ENCODE measurements at places on chromosomes 6 and 20.

DNA sequence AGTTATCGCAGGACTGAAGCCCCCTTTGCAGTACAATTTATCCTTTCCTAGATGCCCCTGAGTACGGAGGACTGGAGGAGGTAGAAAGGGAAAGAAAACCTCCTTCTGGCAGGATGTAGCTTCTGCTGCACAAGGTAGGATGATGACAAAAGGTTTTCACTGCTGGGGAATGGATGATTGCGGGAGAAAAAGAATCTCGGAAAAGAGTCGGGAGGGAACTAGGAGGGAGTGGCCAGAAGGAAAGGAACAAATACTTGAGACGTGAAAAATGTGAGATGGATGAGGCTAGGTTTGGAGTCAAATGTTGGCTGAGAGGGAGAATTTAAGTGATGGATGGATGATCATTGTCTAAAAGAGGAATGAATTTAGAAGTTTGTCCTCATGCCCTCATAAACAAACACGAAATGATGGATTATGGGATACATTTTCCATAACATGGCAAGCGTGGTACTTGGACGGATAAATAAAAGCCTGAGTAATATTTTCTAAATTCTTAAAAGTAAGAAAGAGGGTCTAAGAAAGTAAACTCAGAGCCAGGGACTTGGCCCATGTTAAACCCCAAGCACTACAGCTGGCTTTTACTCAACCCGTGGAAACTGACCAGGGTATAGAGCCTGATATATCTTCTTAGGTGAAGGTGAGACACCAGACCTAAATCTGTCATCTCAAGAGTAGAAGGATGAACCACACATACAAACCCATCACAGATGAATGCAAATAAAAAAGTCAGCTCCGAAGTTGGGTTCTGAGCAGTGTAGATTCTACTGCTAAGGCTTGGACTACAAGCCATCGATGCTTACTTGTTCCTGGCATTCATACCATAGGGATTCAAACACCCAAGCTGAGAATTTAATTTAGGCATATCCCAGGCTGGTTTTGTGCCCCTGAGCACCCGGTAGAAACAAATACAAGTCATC, 72.4 kb downstream of the HFE start:
- no peak for DNase-seq

- no peak for DNase-seq
Observed at GRCh38 chr6:31740397-31741223, 805 bp downstream of the MSH5 start.

- no peak for DNase-seq
Observed at GRCh38 chr20:34629342-34629741, 47.5 kb downstream of the PIGU start.

DNA sequence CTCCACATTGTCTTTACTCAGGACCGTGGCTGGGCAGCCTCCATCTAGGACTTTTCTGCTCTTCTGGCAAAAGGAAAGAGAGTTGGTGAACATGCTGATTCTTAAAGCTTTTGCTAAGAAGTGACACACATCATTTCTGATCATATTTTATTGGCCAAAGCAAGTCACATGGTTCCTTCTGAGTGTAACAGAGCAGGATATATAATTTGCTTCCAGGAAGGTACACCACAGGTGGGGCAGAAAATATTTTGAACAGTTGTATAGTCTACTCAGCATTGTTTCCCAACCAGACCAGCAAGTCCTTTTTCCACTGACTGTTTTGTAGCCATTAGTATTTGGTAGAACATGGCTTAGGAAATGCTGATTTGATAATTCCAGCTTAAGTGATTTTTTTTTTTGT, 73.5 kb downstream of the AKAP7 start:
- DNase-seq: no peak

DNA sequence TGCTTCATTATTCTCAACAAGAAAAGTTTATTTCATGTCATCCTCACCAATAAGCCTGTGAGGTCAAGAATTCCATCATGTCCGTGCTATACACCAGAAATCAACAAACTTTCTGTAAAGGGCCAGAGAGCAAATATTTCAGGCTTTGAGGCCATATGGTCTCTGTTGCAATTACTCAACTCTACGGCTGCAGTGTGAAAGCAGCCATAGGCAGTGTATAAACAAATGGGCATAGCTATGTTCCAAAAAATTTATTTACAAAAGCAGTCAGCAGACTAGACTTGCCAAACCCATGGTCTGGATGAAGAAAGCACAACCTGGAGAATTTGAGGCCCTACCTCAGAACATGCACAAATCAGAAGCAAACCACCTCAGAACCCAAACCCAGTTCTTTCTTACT, 118.5 kb downstream of the PCSK2 start:
- DNase-seq: no peak

- no peak for DNase-seq
Observed at GRCh38 chr20:11852811-11853210, 64.9 kb upstream of the BTBD3 start.

GRCh38 chr20:57308451-57309271, 20.9 kb upstream of the SPO11 start:
- no peak for DNase-seq

DNA sequence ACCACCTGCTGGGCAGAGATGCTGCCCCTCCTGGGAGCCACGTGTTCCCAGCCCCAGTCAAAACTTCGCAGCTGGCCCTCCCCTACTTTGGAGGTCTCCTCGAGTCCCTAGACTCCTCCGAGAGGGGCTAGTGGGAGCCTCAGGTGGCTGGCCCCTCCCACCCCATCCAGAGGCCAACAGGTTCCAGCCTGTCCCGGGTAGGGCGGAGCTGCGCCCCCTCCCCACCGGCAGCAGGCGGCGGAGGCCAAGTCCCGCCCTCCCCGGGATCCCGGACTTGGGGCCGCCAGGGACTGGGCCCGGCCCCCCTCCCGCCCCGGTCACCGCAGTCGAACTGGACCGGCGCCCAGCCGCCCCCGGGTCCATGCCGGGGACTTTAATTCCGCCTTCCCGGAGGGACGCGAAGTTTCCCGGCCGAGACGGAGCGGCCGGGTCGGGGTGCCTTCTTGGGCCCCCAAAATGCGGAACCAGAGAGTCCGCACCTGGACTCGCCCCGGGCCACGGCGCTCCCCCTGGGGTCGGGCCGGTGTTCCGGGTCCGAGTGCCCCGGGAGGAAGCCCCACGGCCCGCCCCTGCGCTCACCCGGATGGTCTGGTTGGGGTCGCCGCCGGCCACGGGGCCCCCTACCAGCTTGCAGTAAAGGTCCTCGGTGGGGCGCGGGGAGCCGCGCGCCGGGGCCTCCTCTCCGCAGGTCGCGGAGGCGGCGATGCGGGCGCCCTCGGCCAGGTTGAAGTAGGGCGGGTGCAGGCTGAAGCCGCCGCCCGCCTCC, 559 bp downstream of the LAMA5 start:
- no peak for DNase-seq

DNA sequence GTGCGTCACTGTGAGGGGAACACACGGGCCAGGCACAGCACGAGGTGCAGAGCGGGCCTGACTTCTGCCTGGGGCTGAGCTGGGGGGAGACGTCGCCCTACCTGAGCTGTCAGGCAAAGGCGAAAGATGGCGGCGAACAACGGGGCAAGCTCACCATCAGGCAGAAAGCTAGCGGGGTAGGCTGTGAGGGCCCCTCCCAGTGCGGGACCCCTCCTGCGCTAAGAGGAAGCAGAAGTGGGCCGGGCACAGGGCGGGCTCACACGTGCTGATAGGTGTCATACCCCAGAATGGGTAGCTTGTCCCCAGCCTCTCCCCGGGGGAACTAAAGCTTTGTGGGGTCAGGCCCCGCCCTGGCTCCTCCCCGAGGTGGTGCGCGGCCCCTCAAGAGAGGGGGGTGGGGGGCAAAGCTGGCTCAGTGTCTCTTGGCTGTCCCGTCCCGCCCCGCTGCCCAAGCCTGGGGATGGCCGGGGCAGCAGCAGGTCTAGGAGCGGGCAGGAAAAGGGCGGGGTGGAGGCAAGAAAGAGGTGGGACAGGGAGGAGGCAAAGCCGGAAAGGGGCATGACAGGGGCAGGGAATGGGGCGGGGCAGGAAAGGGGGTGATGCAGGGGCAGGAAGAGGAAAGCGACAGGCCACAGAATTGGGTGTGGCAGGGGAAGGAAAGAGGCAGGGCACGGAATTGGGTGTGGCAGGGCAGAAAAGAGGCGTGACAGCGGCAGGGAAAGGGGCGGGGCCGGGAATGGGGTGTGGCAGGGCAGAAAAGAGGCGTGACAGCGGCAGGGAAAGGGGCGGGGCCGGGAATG, 14.7 kb downstream of the UCKL1 start:
- DNase-seq: peak; percentile 51

DNA sequence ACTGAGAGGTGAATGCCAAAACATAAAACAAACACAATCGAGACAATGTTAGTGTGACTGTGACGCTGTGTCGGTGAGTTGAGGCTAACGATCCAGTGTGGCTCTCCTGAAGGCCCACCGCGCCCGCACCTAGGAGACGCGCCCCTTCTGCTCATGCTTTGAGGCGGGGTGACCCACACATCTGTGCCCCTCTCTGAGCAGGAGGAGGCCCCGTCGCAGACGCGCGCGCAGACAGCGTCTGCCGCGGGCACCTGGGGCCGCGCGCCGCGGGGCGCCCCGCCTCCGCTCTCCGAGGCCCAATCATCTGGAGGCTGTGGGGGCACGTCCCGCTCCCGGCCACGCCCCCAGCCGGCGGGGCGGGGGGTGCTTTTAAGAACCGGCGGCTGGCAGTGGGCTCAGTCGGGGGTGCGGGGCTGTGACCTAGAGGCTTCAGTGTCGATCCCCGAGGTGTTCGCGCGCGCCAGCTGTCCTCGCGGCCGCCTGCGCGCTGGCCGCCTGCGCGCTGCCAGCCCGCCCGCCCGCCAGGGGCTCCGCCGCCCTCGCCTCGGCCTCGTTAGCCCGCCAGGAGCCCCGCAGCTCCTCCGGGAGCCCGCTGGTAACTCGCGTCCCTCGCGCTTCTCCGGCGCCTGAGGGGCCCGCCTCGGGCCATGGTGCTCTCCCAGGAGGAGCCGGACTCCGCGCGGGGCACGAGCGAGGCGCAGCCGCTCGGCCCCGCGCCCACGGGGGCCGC, at the start of gene SLC16A10:
Gene SLC16A10, plus strand, starts transcription at position 398 of the 730 bp plus-strand sequence. Its CDS starts 250 bp downstream, at position 648.
- peak; percentile 77 for DNase-seq

GRCh38 chr20:24185791-24186190, 197.2 kb upstream of the GGTLC1 start:
- DNase-seq: no peak

DNA sequence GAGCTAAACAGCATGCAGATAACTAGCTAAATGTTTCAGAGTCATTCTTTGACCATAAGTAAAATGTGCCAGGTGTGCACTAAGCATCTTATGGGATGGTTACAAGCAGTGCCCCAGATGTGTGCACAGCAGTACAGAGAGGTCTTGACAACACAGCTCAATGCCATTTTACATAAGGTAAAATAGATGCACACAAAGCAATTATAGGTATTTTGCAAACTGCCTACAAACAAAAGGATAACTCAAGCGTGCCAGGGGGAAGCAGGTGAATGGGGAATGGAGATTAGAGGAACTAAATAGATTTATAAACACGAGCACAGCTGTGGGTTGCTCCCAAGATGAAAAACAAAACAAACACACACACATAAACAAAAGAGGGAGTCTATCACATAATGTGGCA, 64.8 kb downstream of the SLC2A10 start:
- DNase-seq: no peak

GRCh38 chr6:150620244-150620643, 20.6 kb downstream of the PLEKHG1 start:
- DNase-seq: no peak

- no peak for DNase-seq
Observed at GRCh38 chr6:112899541-112899940, 552.4 kb downstream of the RFPL4B start.

- DNase-seq: no peak
Observed at GRCh38 chr6:54698974-54699373, 147.6 kb upstream of the FAM83B start.

DNA sequence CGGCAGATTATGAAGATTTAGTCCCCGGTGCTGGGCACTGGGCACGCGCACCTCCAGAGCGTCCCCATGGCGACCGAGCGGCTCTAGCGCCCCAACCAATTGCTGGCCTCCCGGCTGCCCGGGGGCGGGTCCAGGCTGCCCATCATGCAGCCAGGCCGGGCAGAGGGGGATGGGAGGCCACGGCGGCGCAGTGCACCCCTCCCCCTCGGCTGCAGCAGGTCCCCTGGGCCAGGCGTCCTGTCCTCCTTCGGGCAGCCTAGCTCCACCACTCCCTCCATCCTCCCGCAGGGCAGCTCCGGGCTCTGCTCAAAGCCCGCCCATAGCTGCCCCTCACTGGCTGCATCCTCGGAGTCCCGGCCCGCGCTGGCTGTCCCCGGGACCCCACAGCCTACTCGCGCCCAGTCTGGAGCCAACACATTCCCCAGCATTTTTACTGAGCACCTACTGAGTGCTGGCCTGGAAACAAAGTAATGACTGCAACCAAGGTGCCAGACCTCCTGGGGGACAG, 99.4 kb downstream of the ASXL1 start:
- no peak for DNase-seq

DNA sequence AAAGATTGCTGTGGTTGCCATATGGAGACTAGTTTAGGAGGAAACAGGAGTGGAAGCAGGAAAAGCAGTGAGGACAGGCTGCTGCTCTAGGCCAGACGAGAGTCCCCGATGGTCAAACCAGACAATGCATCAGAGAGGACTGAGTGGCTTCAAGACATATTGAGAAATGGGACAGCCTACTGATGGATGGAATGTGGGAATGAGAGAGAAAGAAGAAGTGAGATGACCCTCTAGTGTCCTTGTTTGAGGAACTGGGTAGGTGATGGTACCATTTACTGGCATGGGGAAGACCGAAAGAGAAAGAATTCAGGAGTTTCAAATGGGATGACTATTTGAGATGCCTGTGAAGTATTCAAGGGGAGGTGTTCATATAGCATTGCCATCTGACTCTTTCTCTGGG, 111.8 kb upstream of the LAMP5 start:
- no peak for DNase-seq

- peak; percentile 27 for DNase-seq
Observed at GRCh38 chr6:35139924-35140638, 1.1 kb downstream of the TCP11 start.

- peak; percentile 15 for DNase-seq
Observed at GRCh38 chr6:30260036-30260504, 46.9 kb upstream of the TRIM26 start.

DNA sequence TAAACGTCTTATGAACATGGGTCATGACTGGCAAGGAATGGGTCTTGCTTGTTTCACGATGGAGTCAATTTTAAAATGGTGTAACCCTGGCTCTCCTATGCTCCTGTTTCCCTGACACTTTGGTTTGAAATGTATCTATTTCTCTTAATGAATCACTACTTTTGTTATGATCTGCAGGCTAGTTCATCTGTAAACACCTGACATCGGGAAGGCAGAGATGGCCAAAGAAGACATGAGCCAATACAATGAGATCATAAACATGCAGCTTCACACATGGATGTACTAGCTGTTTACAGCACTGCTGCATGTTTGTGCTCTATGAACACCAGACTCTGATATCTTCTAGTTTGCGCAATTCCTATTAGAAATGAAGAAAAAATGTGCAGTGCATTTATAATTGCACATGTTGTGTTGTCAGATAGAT, 11.0 kb upstream of the RAD21L1 start:
- DNase-seq: no peak

DNA sequence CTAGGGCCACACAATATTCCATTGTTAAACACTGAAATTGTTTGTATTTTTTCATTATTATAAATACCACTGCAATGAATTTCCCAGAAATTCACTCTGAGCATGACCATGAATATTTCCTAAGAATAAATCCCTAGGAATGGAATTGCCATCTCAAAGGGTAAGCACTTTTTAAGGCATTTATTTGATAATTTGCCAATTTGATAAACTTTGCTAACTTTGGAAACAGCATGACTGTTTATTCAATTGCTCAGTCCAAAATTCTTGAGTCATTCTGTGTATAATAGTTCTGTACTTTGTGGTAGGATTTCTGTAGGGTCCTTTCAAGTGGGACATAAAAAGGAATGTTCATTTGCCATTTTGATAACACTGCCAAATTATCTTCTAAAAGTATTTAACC, 44.2 kb upstream of the TOX2 start:
- no peak for DNase-seq

- DNase-seq: no peak
Observed at GRCh38 chr6:45448417-45449389, 71.0 kb upstream of the SUPT3H start.

Data from stimulated activated CD8-positive, alpha-beta memory T cell treated with anti-CD3 and anti-CD28 coated beads, Interleukin-7, amount 100 ng/mL, for 4 hours (primary cell).